Activated CD4-positive, alpha-beta T cell treated with anti-CD3 and anti-CD28 coated beads, Interleukin-2, amount 50 U/mL, for 1 hour (primary cell): ENCODE measurements at places on chromosomes 6 and 20.

- DNase-seq, result no peak
These were observed 4.9 kb downstream of the BPIFB1 start for GRCh38 chr20:33287884-33288283.

- no peak for DNase-seq
These were observed 55.5 kb downstream of the B3GAT2 start for GRCh38 chr6:70901324-70901723.

- no peak for DNase-seq
These were observed 4.7 kb downstream of the CDS2 start for GRCh38 chr20:5131502-5131901.

- no peak for DNase-seq
These were observed 21.9 kb upstream of the CSE1L start for GRCh38 chr20:49024220-49024619.

GRCh38 chr6:162973151-162973872, 245.5 kb downstream of the PACRG start:
- no peak for DNase-seq

DNA sequence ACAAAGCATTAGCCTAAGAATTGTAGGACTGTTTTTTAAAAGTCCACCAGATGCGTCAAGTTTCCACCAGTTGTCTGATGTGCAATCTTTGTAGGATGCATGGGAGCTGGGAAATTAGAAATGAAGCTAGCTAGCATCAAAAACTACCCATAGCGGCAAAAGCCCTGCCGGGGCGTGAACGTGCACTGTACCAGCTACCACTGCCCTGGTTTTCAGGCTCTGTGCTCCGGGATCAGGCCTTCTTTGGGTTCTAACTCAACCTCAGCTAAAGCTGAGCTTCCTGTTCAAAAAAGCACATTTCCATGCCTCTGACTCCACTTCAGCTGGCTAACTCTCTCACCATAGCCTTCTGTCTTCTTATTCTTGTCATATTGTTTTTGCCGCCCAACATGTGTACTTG, 26.9 kb upstream of the FUCA2 start:
- DNase-seq, result peak; percentile 17
